ENCODE measurements at places on chromosomes 13 and 19.
A peak's percentile ranks its signal among the peaks of the same experiment; 100 is the strongest.

- DNase-seq, result no peak
Observed at GRCh38 chr13:38398711-38399493, 49.3 kb downstream of the UFM1 start.

GRCh38 chr19:37470216-37470615, 1.1 kb downstream of the ZNF570 start:
- no peak for DNase-seq

GRCh38 chr13:112351825-112352224, 24.3 kb upstream of the SPACA7 start:
- no peak for DNase-seq

DNA sequence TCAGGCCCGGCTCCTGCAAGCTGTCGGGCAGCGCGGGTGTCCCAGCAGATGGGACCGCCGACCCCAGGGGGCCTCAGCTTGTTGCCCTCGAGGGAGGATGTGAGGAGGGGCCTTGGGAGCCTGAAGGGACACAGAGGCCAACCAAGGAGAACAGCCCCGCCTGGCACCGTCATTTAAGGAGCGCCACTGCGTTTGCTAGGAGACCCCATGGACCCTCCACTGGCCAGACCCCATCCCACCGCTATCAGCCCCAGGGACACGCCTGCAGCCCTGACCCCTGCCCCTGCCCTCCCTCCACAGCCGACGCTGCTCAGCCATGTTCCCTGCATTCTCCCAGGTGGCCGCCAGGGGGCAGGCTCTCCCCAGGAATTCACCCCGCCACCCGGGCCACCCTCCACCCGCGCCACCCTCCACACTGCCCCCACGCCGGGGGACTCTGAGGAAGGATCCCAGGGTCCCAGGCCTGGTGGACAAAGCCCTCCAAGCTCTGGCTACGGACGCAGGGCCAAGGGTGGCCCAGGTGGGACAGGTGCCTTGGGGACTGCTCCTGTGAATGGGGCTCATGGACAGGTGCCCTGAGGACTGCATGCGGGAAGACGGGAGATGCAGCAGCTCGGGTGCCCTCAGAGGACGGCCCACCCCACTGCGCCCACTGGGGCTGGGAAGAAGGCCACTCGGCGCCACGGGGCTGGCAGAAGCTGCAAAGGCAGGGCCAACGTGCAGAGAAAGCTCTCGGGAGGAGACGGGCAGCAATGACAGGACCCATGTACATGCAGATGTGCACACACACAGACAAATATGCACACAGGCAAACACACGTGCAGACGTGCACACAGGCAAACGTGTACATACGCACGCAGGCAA, 34.4 kb downstream of the PIP5K1C start:
- peak; percentile 33 for DNase-seq

DNA sequence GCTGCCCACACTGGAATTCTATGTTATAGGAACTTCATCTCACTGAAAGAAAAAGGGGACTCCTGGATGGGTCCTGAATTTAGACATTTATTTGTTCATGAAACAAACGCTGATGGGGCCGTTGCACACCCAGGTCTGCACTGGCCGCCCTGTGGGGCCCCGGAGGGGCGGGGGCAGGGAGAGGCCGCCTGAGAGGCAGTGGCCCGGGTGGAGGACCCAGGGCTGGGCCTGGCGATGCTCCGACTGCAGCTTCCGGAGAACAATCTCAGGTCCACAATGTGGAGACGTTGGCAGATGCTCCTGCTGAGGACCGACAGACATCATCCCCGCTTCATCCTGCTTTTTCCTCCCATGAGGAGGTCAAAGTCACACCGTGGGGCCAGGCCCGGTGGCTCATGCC, 16.3 kb upstream of the PTBP1 start:
- peak; percentile 31 for DNase-seq

DNA sequence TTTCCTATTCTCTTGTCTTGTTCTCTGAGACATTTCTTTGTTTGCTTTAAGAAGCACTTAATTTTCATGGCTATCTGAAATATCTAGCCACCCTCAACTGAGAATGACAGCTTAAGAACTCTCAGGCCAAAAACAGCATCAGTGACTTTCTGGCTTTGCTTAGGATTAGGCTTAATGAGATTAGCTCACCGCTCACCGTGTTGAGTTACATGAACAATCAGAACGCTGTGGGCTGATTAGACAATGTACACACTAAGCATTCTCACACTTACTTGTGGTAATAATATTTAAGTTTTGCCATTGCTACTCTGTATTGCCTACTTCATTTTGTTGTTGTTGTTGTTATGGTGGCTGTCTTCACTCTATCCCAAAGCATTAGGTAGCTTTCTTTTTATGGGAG, 1283.6 kb downstream of the UQCRFS1 start:
- no peak for DNase-seq

GRCh38 chr19:11448923-11449554, 13.6 kb downstream of the PRKCSH start:
- no peak for DNase-seq

- DNase-seq, result no peak
Observed at GRCh38 chr13:39656325-39656677, 839 bp downstream of the COG6 start.

- no peak for DNase-seq
Observed at GRCh38 chr19:37095859-37096258, 17.6 kb downstream of the ZNF420 start.

GRCh38 chr13:24328145-24328544, 18.8 kb downstream of the C1QTNF9 start:
- DNase-seq, result no peak

DNA sequence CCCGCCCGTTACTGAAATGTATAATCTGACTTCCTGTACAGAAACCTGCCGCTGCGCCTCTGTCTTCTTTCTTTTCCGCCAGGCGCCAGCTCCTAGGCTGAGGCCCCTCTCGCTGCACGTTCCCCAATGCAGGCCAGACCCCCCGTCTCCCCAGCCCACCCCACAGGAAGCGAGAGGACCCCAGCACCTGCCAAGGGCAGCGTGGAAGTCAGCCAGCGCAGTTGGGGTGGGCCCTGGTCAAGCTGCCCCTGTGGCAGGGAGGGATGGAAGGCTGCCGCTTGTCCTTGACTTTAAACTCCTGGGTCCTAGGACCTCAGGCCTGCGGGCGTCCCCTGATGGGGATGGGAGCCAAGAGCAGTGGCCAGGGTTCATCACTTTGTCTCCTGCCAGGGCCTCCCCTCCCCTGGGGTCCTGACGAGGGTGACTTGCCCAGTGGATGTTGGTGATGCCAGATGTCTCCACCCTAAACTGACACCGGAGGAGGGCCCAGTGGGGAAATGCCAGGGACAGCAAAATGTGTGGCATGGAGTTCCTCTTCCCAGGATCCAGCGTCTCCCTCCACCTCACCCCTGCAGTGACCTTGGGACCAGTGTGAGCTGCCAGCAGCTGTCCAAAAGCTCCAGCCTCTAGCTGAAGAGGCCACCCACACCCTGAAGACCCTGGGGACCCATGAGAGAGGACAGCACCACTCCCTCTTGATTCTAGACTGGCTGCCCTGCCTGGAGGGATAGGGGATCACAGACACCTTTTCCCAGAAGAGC, 8.5 kb upstream of the MARCHF2 start:
- DNase-seq, result no peak

- no peak for DNase-seq
Observed at GRCh38 chr19:18558202-18558555, 509 bp downstream of the KXD1 start.

DNA sequence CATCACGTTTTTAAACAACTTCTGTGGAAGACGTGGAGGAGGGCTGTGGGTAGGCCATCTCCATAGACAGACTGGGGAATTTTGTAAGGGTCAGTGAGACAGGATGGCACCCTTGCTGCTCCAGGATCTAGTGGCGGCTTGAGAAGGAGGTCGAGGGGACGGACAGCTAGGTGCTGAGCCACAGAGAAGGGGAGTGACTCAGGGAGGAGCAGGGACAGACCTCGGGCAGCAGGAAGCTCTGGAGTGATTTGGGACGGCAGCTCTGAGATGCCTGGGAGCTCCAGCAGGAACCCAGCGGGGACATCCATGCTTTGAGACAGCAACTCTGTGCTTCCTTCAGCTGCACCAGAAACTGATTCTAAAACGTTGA, 169.1 kb upstream of the SOX1 start:
- DNase-seq, result no peak

- no peak for DNase-seq
Observed at GRCh38 chr13:48094404-48094780, 512 bp downstream of the MED4 start.

All from large intestine (tissue), 12 donors.